ENCODE measurements at places on chromosomes 7 and 10.

- DNase-seq, result peak; percentile 15
Observed at GRCh38 chr10:132458586-132459300, 61.7 kb downstream of the PWWP2B start.

DNA sequence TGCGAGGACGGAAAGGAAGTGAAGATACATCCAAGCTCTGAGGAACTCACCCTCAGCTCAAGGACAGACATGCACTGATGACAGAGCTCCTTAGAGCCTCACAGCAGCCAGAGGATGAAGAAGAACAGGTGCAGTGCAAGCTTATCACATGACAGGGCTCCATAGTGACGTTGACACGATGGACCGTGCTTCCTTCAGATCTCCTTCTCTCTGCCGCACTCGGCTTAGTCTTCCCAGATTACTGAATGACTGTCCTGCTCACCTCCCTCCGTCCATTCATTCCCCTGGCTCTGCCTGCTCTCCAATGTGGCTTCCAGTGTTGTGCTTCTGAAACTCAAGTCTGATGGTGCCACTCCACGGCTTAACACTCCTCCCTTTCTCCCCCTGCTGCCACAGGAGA, 161.5 kb upstream of the PFKP start:
- DNase-seq, result no peak

- no peak for DNase-seq
Observed at GRCh38 chr10:86950349-86950748, 7.1 kb downstream of the MMRN2 start.

DNA sequence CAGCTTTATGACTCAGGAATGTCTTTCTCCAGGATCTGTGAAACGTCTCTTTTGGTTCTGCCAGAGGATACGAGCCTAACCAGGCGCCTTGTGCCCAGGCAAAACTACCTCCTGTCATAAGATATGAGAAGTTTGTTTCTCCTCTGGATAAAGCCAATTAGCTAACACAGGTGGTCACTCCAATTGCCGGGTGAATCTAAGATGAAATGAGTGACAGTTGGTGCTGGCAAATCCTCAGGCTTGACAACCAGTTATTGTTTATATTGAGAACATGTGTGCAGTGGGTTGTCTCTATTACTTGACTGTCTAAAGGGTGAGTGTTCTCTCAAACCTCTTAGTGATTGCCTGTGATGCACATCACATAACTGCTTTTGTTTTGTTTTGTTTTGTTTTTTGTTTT, 449.1 kb downstream of the XPNPEP1 start:
- DNase-seq, result no peak

DNA sequence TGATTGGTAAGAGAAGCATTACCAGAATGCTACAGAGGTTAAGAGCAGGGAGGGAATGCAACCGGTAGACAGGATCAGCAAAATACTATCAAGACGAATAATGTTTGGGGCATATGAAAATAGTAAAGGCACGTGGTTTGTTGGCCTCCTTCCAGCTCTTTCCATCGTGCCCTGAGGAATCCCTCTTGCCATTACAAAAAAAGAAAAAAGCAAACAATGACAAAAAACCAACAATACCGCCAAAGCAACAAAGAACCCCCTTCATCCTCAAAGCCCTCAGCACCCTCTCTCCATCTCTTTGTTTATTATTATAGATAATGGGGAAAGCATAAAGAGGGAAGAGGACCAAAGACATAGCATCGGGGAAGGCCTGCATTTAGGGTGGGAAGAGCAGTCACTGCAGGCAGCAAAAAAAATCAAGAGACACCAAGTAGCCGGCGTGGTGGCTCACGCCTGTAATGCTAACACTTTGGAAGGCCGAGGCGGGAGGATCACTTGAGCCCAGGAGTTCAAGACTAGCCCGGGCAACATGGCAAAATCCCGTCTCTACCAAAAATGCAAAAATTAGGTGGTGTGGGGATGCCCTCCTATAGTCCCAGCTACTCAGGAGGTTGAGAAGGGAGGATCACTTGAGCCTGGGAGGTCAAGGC, 78.0 kb downstream of the HIP1 start:
- no peak for DNase-seq

- DNase-seq, result no peak
Observed at GRCh38 chr7:80781561-80781979, 137.3 kb downstream of the SEMA3C start.

DNA sequence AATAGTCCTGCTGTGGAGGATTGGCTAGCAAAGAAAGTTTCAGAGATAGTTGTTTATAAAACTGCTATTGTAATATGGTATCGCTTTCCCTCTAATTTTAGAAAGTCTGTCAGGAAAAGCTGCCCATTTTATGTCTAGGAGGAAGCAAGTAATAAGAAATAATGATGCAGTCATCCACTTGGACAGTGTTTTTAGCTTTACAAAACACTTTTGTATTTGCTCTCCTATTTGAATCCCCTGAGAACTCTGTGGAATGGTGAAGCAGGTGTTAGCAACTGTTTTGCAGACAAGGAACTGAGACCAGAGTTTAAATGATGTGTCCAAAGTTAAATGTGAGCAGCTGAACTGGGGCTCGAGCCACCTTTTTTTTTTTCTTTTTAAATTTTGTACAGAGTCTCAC, 455.8 kb downstream of the XPNPEP1 start:
- no peak for DNase-seq

DNA sequence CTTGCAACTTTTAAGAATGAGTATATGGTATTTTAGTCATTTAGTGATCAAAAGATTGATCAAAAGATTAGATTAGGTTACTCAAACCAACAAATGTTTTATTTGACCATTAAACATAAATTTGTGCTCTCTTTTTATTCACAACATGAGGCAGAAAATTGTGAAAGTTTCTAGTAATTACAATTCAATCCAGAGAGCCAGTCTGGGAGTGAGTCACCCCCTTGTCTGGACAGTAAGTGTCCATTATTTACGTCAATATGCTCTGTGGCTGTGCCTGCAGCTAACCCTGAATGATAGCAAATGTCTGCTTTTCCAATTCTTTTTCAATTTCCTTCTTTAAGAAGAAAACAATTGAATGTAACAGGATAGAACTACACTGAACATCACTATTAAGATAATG, 27.9 kb downstream of the GNG11 start:
- no peak for DNase-seq

- DNase-seq, result no peak
Observed at GRCh38 chr7:27302590-27302989, 60.0 kb downstream of the EVX1 start.

DNA sequence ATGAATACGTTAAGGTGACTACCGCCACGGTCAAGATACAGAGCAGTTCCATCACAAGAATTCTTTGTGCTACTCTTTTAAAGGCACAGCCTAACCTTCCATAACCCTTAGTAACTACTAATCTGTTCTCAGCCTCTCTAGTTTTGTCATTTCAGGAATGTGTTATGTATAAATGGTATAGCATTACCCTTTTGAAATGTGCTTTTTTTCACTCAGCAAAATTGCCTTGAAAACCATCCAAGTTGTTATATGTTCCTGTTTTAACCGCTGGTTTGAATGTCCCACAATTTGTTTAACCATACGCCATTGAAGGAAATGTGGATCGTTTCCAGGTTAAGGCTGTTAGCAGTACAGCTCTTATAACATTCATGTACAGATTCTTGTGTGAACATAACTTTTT, 32.0 kb downstream of the WAC start:
- no peak for DNase-seq

DNA sequence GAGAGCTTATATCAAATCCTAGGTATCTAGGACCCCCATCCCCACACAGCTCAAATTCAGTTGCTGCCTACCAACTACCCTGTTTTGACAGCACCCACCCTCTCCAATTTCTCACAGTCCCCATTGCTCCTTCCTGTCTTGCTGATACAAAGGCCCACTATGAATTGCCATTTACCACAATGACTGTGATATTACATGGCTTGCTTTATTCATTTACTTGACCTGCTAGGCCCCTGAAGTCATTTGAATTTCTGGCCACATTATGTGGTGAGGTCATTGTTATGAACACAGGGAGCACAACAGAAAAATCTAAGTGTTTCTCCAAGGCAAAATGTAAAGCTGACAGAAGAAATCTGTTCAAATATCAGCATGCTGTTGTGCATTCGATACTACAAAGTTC, 101.4 kb downstream of the PPP1R17 start:
- DNase-seq, result no peak

DNA sequence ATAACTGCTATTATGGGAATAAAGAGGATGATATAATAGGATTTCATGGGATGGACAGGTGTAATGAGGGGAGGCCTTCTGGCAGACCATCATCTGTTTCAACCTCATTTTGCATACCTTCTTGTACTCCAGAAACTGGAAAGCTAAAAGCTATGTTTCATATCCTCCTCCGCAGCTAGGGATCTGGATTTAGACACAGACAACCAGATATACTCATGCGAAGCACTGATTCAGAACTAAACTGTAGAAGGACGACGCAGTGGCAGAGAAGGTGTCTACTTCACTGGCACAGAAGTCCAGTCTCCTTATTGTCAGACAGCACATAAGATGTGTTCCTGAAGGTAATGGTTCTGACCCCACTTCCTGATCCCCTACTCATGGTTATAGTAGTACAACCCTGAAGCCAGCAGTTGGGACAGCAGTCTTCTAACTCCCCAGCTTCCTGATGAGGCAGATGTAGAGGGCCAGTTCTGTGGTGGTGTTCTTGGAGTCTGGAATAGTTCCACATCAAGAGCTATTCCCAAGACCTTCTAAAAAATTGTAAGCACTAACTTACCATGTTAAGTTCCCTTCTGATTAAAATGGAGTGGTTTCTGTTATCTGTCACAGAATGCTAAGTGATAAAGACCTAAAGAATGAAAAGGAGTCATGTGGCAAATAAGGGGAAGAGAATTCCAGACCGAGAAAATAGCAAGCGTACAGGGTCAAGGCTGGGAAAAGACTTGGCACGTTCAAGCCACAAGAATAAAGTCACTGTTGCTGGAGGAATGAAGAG, 550.3 kb downstream of the GRM8 start:
- no peak for DNase-seq

GRCh38 chr10:117166418-117167345, 28.6 kb upstream of the VAX1 start:
- no peak for DNase-seq

- no peak for DNase-seq
Observed at GRCh38 chr7:22137026-22137425, 191.3 kb upstream of the CDCA7L start.

DNA sequence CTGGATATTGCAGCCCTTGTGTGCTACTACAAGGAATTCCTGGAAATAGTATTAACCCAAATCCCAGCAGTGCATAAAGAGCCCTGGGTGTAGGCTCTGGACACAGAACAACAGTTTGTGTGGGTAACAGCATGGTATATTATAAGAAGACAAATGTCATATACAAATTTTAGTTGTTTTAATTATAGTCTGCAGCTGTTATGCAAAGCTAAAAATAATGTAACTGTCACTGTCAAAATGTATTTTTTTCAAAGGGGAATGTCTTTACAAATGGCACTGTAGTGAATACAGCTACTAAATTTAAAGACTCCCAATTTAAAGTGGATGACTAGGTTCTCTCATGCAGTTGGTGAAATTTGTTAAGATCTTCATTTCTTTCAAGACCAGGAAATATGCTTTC, 339.0 kb downstream of the GPR37 start:
- DNase-seq, result no peak

DNA sequence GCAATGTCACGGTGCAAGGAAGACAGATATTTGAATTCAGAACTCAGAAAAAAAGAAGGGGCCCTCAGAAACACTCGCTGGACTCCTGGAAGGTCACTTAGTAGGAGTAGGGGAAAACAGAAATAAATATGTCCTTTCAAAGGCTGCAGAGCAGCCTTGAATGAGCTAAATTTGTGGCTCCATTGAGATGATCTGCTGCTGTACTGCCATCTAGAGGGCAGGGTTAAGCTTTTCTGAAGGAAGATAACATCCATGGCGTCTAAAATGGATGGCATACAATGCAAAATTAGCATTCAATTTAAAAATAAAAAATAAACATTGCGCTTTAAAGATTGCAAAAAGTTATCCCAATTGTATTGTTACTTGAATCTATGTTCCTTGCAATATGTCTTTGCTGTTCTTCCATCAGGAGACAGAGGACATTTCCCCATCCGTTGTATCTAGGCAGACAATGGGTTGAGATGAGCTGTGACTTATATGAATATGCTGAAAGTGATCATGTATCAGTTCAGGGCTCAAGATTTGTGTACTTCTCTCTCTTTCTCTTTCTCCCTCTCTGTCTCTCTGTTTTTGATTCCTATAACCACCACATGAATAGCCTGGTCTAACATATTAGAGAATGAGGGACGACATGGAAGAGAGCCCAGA, 642.2 kb downstream of the SH2D4B start:
- DNase-seq, result no peak

DNA sequence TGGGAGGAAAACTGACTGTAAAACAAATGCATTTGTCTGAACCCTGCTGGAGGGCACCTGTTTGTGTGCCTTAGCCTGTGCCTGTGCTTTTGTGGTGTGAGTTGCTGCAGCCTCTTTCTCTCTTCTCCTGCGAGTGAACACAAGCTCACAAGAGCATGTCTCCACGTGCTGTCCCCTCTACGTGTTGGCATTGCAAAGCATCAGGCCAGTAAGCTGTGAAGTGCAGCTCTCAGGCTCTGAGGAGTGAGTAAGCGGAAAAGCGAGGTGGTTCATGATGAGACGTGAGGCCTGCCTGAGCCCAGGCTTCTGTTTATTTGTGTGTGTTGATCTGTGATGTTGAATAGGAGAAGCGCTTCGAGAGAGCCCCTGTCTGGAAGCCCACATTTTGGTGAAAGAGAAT, 85.6 kb upstream of the PDCD4 start:
- DNase-seq, result no peak

DNA sequence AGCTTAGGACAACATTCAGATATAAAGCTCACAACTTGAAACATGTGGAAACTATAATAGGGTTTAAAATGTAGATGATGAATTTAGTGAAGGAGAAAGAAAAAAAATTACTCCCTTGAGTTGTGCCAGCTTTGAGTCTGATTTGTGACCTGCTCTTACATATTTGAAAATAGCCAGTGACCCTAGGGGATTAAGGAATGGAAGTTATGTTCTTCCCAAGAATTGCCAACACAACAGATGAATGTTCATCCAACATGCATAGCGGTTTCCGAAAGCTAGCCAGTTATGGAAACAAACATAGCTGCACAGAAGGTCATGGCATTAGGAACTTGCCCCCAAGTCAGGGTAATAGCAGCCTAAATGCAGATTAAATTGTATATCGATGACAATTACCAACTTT, 10.8 kb downstream of the TMEM196 start:
- no peak for DNase-seq

GRCh38 chr10:34922138-34922537, 107.0 kb upstream of the PARD3 start:
- DNase-seq, result no peak

GRCh38 chr7:46058086-46058823, 137.2 kb upstream of the IGFBP3 start:
- no peak for DNase-seq

- DNase-seq, result no peak
Observed at GRCh38 chr10:120503689-120504088, 46.7 kb downstream of the PLPP4 start.

DNA sequence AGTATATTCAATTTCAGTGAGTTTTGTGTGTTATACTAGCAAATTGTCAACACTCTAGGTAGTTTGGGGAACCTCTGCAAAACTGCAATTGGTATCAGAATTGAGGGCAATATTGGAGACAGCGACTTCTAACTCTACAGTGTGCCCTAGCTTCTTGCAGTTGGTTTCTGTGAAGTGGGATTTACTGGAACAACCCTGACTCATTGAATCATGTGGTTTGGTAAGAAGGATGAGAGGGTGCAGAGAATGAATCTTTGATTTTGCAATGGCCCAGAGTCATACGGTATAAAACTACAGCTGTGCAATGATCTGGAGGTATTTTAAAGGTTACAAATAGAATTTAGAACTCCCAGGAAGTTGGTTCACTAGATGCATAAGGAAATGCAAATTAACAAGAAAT, 129.1 kb upstream of the PPP1R3A start:
- DNase-seq, result no peak

GRCh38 chr10:30422151-30422695, 11.8 kb upstream of the MAP3K8 start:
- DNase-seq, result no peak

Data from hematopoietic multipotent progenitor cell treated with erythropoietin and hydrocortisone succinate and interleukin-3 and kit ligand, for 15 days (in vitro differentiated cells).